Stimulated activated CD8-positive, alpha-beta memory T cell treated with anti-CD3 and anti-CD28 coated beads, Interleukin-2, amount 100 ng/mL, for 48 hours (primary cell): ENCODE measurements at places on chromosomes 4 and X.

DNA sequence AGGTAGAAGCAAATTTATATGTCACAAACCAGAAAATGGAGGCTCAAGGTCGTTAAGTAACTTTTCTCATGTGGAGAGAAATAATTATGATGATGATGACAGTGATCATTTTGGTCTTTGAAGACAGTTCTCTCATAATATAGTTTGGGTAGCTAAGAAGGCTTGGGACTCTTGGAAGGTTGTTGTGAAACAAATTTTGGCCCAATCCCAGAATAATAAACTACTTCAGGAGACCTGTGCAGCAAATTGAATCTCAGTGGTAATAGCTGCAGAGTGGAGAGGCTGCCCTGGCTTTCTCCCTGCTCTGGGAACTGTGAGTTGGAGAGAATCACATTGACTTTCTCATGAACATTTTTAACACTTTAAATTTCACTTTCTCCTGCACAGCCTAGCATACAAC is 217.2 kb upstream of the BOD1L1 start:
- DNase-seq = no peak

GRCh38 chrX:42242004-42242403 is 318.6 kb upstream of the CASK start:
- no peak for DNase-seq

DNA sequence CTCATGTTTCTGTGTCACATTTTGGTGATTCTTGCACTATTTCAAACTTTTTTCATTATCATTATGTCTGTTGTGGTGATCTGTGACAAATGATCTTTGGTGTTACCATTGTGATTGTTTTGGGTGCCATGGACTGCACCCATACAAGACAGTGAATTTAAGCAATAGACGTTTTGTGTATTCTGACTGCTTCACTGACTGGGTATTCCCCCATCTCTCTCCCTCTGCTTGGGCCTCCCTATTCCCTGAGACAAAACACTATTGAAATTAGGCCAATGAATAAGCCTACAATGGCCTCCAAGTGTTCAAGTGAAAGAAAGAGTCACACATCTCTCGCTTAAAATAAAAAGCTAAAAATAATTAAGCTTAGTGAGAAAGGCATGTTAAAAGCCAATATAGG is 60.2 kb downstream of the BANK1 start:
- no peak for DNase-seq

DNA sequence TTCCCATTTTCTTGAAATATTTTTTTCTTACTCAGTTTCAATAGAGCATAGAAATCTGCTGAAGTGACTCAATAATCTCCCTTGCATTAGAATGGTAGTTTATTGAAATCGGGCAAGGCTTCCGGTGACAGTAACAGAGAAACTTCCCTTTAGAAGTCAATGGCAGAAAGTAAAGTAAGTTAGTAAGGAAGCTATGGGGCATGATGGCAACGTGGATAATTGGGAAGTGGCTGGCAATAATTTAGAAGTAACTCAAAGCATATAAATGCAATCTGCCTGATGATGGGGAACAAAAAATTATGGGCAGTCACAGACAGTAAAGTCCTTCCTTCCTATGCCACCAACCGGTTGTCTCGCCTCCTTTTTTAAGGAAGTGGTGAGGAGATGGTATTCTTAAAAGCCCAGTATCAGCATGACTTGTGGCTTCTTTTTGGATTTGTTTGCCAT is 7.6 kb downstream of the CYBB start:
- no peak for DNase-seq

GRCh38 chr4:1522606-1523005 is 116.4 kb upstream of the NKX1-1 start:
- no peak for DNase-seq

GRCh38 chr4:156169861-156170260 is 216.2 kb upstream of the CTSO start:
- no peak for DNase-seq
